SJSA1 (cell line): ENCODE measurements at places on chromosomes 2 and 18. TPM values are rescaled to one million over a fixed set of nuclear protein-coding genes. Genes with fewer than 3 reads are reported as not detected.

GRCh38 chr2:174683392-174683759 lies 80.9 kb downstream of the CHRNA1 start:
- peaks cover 42% of the 10 kb centered on the region for H3K4me1 ChIP-seq
- DNase-seq: peak; percentile 52

- no peak overlapping the region for H3K4me3 ChIP-seq
- peaks cover 9% of the 10 kb centered on the region; the same call in 1 of the 2 replicates for H3K36me3 ChIP-seq
- no peaks in the 10 kb centered on the region for H3K27me3 ChIP-seq
- H3K27ac ChIP-seq: no peak overlapping the region
- DNase-seq: no peak
Measured at GRCh38 chr2:121591199-121591598, 58.1 kb downstream of the CLASP1 start.

The ANKRD30B gene
- not detected in 2 replicates for total RNA-seq

DNA sequence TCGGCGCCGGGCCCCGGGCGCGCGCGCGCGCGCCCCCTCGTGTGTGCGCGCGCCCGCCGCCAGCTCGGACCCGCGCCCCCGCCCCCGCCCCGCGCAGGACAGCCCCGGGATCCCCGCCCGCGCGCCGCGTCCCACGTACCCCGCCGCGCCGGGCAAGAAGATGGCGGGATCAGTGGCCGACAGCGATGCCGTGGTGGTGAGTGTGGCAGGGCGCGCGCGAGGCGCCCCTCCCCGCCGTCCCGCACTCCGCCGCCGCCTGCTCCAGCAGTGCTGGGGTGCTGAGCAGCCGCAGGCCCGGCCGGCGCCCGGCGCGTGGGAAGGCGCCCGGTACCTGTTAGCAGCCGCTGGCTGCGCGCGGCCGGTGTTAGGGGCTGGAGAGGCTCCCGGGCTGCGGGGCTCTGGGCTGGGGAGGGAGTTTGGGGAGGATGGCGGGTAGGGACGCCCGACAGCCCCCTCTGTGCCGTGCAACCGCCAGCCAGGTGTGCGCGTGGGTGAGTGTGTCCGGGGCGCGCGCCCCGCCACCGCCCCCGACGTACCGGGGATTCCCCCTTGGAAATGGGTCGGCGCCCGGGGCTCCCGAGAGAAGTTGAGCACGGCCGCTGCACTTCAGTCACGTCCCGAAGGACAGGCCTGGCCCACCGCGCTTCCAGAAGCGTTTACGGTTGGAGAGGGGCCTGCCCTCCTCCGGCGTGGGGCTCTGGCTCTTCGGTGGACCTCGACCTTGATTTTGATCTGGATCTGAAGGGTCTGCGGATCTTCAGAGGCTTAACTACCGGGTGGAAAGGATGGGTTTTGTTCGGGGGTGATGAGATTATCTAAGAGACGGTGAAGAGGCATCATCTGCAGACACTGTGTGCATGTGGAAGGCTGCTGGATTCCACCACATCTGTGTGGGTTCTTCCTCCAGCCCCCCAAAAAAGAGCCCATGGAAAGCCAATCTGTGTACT lies 697 bp downstream of the LGALSL start:
- H3K4me1 ChIP-seq: peaks cover 12% of the 10 kb centered on the region
- H3K27ac ChIP-seq: no peak overlapping the region
- H3K4me3 ChIP-seq: peak overlapping the region; percentile 84

The TMEM163 gene
- total RNA-seq: not detected in 2 replicates

The ZNF638 gene
- total RNA-seq: 98.4 and 99.7 TPM in 2 replicates

- DNase-seq: no peak
- no peak overlapping the region for H3K4me3 ChIP-seq
- no peak overlapping the region for H3K27ac ChIP-seq
- no peaks in the 10 kb centered on the region for H3K27me3 ChIP-seq
- no peaks in the 10 kb centered on the region for H3K4me1 ChIP-seq
Measured at GRCh38 chr2:222433332-222434173, 9.2 kb downstream of the SGPP2 start.

The GNLY gene
- not detected in 2 replicates for total RNA-seq

- H3K4me1 ChIP-seq: no peaks in the 10 kb centered on the region
- H3K27ac ChIP-seq: no peak overlapping the region
- H3K36me3 ChIP-seq: peaks cover 11% of the 10 kb centered on the region
- H3K27me3 ChIP-seq: no peaks in the 10 kb centered on the region
- no peak overlapping the region for H3K4me3 ChIP-seq
- peak; percentile 32 for DNase-seq
Measured at GRCh38 chr2:200578778-200579177, 7.0 kb upstream of the AOX1 start.

The PSMD14 gene
- total RNA-seq: 232 and 239 TPM in 2 replicates

- H3K4me1 ChIP-seq: peaks cover 10% of the 10 kb centered on the region
- DNase-seq: peak; percentile 27
- H3K27me3 ChIP-seq: no peaks in the 10 kb centered on the region
- no peak overlapping the region for H3K4me3 ChIP-seq
Measured at GRCh38 chr2:121699421-121700333, 37.0 kb downstream of the NIFK start.

GRCh38 chr18:31241900-31242409 lies 76.0 kb upstream of the DSG1 start:
- no peak for DNase-seq
- H3K4me3 ChIP-seq: no peak overlapping the region
- H3K36me3 ChIP-seq: no peaks in the 10 kb centered on the region
- no peaks in the 10 kb centered on the region for H3K27me3 ChIP-seq
- H3K27ac ChIP-seq: no peak overlapping the region
- no peaks in the 10 kb centered on the region; the same call in 1 of the 2 replicates for H3K4me1 ChIP-seq

DNA sequence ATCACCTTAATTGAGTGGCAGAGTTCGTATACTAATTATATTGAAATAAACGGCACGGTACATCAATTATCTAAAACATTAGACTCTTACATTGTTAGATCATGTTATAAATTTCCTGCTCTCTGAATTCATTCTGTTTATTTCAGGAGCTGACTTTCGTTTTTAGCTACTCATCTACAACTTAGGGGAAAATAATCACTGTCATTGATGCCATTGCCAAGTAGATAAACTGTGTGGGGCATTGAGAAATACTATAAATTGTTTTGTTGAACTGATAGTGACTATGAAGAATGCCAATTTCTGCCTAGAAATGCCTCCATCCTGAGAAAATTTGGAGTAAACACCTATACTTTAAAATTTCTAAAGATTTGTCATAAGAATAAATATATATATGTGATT lies 17.5 kb downstream of the ABCB11 start:
- H3K4me1 ChIP-seq: peaks cover 35% of the 10 kb centered on the region
- no peaks in the 10 kb centered on the region for H3K27me3 ChIP-seq
- H3K27ac ChIP-seq: peak overlapping the region; percentile 81

DNA sequence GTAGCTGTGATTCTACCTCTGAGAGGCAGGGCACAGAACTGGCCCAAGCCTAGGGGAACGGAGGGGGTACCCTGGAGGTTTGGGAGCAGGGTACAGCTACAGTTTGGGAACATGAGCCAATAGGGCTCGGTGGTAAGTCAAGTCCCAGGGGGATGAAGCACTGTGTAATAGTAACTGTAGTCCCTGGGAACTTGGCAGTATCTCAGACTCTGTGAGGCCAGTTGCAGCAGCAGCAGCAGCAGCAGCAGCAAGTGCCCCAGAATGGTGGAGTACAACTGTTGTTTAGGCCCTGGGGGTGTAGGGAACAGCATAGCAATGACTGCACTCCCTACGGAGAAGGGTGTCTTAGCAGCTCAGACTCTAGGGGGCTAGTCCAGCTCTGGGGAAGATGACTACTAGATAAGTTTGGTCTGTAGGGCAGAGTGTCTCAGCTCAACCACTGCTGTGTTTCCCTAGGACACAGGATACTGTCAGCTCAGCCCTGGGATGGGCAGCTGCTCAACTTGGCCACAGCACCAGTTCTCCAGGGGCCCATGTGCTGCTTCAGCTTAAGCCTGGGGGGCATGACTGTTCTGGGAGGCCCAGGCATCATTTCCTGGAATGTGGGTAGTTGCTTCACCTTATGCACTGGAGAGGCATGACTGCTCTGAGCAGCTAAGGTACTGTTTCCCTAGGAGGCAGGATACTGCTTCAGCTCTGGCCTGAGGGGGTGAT lies 20.5 kb downstream of the CARF start:
- H3K4me1 ChIP-seq: no peaks in the 10 kb centered on the region
- H3K27ac ChIP-seq: no peak overlapping the region
- H3K36me3 ChIP-seq: no peaks in the 10 kb centered on the region
- H3K4me3 ChIP-seq: no peak overlapping the region
- no peaks in the 10 kb centered on the region for H3K27me3 ChIP-seq

DNA sequence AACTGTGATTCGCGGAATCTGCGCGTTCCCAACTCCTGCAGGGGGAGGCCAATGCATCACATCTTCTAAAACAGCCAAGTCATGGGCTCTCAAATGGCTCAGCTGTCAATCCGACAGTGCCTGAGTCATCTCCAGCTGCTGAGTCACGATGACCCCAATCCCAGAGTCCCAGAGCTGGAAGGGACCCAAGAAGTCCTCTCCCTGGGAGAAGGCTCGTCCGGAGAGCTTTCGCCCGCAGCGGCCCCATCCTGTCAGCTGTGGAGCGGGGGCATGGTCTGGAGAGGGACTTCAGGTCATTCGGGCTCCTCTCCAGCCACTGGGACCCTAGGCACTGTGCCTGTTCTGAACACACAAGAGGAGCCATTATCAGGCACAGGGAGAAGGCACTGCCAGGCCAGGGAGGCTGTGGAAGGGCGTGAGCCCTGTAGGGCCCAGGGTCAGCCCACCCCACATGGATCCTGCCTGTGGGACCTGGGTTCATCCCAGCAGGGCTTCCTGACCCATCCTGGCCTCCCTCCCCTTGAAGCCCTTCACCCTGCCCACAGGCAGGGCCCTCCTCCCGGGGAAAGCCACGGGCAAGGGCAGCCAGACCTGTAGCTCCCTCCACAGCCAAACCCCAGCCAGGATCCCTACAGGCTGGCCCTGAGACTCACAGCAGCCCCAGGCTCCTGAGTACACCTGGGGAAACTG lies 47.6 kb upstream of the GPC1 start:
- peak overlapping the region; percentile 78 for H3K27ac ChIP-seq
- H3K4me3 ChIP-seq: peak overlapping the region; percentile 19
- H3K27me3 ChIP-seq: no peaks in the 10 kb centered on the region

The SLC40A1 gene
- total RNA-seq: 0.87 TPM in 1 of 2 replicates, not detected in the other

GRCh38 chr2:113806217-113806913 lies 49.9 kb upstream of the SLC35F5 start:
- peaks cover 7% of the 10 kb centered on the region; the same call in 1 of the 2 replicates for H3K4me1 ChIP-seq
- H3K27me3 ChIP-seq: no peaks in the 10 kb centered on the region
- H3K36me3 ChIP-seq: no peaks in the 10 kb centered on the region
- no peak overlapping the region for H3K27ac ChIP-seq
- H3K4me3 ChIP-seq: no peak overlapping the region

- H3K4me3 ChIP-seq: no peak overlapping the region
- H3K27ac ChIP-seq: no peak overlapping the region
- H3K4me1 ChIP-seq: no peaks in the 10 kb centered on the region
- no peak for DNase-seq
- no peaks in the 10 kb centered on the region for H3K27me3 ChIP-seq
Measured at GRCh38 chr2:129847043-129847442, 132.4 kb upstream of the RAB6C start.

The KLHL41 gene
- 0.24 TPM in 1 of 2 replicates, not detected in the other for total RNA-seq

The ANKRD23 gene
- total RNA-seq: 2.5 and 3.4 TPM in 2 replicates

DNA sequence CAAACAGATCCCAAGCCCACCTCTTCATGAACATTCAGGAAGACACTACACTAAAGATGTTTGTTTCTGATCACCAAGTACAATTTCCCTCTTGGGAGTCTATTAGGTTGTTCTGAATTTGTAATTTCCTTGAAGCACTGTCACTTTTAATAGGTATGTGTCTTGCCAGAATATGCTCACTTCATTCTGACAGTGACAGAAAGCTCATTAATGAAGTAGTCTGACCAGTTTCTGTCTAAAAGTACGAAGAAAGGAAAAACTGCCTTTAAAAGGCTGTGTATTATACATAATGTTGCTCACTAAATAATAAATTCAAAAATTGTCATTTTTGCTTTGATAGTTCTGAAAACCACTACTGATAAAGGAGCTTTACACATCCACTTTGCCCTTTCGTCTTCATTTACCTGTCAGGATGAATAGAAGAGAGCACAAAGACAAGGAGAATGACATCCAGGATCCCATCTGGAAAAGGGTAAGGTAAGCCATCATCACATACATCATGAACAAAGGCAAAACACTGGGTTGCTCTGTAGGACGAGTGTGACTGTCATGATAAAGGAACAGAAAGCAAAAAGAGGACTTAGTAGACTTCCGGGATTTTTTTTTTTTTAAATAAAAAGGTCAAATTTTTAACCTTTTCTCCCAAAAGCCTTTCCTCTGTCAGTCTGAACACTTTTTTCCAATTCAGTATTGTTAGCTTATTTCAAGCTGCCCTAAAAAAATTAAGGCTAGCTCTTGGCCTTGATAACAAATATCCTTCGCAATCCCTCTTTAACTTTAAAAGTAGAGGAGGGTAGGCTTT lies 103.4 kb downstream of the METTL8 start:
- H3K4me3 ChIP-seq: no peak overlapping the region
- H3K4me1 ChIP-seq: peaks cover 8% of the 10 kb centered on the region; the same call in 1 of the 2 replicates
- no peak for DNase-seq
- H3K27me3 ChIP-seq: no peaks in the 10 kb centered on the region; the same call in 1 of the 2 replicates
- H3K36me3 ChIP-seq: no peaks in the 10 kb centered on the region

- no peaks in the 10 kb centered on the region for H3K36me3 ChIP-seq
- DNase-seq: no peak
- H3K4me3 ChIP-seq: no peak overlapping the region
- no peaks in the 10 kb centered on the region for H3K27me3 ChIP-seq
Measured at GRCh38 chr2:233976087-233976486, 58.9 kb downstream of the TRPM8 start.

The GPR75 gene
- total RNA-seq: 1.5 and 2.3 TPM in 2 replicates

The TEKT4 gene
- not detected in 2 replicates for total RNA-seq

The ERFE gene
- total RNA-seq: 8.4 and 14.9 TPM in 2 replicates

DNA sequence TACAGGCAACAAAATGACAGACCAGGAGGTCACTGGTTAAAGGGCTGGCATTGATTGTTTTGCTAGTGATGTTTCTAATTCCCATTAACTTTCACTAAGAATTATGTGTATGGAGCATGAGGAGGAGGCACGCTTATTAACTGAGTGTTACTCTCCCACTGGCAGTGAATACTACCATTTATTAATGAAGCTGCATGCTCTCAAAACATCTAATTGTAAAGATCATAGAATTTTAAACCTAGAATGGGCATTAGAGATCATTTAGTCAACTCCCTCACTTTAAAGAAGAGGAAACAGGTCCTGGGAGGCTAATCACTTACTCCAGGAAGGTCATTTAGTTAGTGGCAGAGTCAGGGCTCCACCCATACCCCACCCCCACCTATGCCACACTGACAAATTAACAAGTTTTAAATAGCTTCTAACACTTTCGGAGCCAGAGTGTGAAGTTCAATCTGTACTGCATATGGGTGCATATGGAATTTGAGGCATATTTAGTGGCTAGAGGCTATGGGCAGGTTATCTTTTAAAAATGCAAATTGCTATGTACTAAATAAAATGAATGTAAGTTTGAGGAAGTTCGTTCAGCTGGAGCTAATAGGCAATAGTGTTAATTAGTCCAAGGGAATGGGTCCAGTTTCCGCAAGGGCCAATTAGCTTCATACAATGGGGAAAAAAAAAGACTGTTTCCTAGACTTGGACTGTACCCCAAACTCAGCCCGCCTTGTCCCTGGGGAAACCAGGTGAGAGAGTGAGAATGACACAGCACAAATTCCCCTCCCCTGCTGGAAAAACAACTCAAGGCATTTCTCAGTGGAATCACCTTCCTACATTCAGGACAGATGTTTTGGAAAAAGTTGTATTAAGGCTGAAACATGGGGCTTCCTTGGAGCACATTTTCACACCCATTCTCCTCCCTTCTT lies 178.8 kb downstream of the ICOS start:
- no peak overlapping the region for H3K4me3 ChIP-seq
- no peak overlapping the region for H3K27ac ChIP-seq
- no peak for DNase-seq
- peaks cover 10% of the 10 kb centered on the region for H3K4me1 ChIP-seq

GRCh38 chr2:29001806-29002205 lies 20.7 kb downstream of the TOGARAM2 start:
- H3K4me3 ChIP-seq: no peak overlapping the region
- no peaks in the 10 kb centered on the region for H3K4me1 ChIP-seq
- no peaks in the 10 kb centered on the region for H3K36me3 ChIP-seq
- no peak for DNase-seq
